NCI-H1694 (cell line): ENCODE measurements at places on chromosomes 7 and 10.
A peak's percentile ranks its signal among the peaks of the same experiment; 100 is the strongest.

GRCh38 chr10:4395731-4396130 is 430.3 kb upstream of the AKR1E2 start:
- DNase-seq, result no peak

DNA sequence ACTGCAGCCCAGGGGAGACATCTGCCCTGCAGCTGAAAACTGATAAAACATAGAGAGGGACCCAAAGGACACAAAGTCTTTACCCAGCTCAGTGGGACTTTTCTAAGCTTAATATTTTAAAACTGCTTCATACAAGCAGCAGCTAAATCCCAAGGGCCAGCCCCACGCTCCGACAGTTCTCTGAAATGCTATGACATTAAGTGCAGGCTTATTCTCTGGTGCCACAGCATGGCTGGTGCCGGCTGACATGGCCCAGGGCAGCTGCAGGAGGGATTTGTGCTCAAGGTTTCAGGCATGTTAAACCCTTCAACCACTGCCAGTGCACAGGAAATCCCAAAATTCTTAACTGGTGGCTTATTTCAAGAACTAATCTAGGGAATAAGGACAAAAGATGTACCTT is 170.9 kb downstream of the PARD3 start:
- DNase-seq, result no peak

DNA sequence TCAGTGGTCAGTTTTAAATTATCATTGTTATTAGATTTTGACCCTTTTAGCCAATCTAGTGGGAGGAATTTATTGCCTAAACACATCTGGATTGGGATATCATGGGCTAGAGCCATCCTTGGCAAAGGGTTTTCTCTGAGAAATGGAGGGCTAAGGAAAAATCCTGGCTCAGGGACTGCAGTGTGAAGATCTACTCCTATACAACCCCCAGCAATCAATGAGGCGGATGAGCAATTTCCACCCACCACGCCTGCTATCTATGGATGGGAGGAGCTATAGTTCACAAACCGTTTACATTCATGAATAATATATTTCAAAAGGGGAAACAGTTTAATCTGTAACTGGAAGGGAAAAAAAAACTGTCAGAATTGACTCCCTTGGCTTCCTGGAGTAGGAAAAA is 2.7 kb downstream of the CAV1 start:
- DNase-seq, result no peak

DNA sequence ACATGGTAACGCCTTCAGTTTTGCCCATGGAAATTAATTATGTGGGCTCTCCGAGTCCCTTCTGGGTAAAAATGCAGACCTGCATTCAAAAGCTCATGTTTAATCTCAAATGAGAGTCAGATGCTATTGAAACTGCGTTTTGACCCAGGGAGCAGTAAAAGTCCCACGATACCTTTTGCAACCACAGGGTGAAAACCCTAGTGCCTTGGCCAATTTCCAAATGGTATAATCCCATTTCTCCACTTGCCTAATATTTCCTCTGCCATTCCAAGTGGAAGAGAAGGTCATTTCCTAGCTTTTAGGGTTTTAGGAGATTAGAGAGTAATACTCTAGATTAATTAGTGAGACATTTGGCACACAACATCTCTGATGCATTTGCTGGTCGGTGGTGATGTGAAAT is 132.5 kb downstream of the NRP1 start:
- no peak for DNase-seq

GRCh38 chr10:50281210-50281966 is 30.1 kb upstream of the ASAH2 start:
- DNase-seq, result no peak

GRCh38 chr7:151683615-151684407 is 164.1 kb upstream of the RHEB start:
- DNase-seq, result no peak

GRCh38 chr10:63677001-63677400 is 155.8 kb downstream of the REEP3 start:
- DNase-seq, result no peak

DNA sequence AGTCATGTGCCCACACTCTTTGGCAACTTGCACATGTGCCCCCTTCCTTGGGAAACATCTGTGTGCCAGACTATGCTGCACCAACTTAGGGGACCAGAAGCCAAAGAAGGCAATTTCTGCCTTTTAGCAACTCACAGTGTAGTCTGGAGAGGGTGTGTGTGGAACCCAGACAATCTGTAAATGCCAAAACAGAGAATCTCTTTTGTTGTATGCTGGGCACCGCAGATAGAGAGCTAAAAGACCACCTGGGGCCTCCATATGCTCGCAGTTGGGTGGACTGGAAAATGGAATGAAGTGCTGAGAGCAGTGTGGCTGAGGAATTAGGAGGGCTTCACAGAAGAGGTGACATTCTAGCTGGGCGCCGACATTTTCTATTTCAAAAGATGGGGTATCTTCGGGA is 26.4 kb downstream of the UBTD1 start:
- no peak for DNase-seq

DNA sequence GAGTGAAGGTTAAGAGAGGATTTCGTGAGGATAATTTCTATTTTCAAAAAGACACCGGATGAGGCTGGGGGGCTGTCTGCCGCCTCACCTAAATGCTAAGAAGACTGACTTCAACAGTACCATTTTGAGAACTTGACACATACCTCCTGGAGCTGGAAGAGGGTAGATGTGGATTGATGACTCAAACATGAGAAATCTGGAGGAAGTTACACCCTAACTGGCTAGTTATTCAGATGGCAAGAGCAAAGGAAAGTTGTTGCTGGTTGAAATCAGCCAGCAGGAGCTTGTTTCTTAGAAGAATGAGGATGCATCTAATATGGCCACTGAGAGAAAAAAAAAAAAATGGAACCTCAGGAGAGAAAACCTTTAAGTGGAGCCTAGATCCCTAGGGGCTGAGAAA is 76.2 kb upstream of the KIAA1217 start:
- DNase-seq, result no peak

DNA sequence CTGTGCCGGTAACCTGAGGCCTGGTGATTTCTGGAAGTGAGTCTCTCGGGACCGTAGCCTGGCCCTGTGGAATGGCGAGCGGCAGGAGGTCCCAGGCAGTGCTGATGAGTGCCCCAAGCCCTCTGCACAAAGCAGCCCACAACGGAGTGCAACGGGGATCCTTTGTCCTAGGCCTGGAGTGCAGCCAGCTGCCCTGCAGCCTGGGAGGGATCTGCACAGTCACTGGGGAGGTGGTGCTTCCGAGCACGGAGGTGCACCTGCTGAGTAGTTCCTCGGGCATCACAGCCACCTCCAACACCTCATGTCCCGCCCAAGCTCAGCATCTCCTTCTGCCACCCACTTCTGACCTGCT is 162.8 kb upstream of the ZMIZ1 start:
- no peak for DNase-seq

DNA sequence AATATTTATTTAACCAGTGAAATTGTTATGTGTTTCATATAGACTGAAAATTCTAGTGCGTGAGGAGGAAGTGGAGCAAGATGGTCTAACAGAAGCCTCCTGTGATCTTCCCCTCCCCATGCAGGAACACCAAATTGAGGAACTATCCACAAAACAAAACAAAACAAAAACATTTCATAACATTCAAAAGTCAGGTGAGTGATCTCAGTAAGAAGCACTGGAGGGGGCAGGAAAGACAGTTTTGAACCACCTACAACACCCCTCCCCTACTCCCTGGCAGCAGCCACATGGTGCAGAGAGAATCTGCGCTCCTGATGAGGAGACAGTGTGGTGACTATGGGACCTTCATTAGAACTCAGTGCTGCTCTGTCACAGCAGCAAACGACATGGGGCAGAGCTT is 221.9 kb upstream of the SEMA3C start:
- no peak for DNase-seq

DNA sequence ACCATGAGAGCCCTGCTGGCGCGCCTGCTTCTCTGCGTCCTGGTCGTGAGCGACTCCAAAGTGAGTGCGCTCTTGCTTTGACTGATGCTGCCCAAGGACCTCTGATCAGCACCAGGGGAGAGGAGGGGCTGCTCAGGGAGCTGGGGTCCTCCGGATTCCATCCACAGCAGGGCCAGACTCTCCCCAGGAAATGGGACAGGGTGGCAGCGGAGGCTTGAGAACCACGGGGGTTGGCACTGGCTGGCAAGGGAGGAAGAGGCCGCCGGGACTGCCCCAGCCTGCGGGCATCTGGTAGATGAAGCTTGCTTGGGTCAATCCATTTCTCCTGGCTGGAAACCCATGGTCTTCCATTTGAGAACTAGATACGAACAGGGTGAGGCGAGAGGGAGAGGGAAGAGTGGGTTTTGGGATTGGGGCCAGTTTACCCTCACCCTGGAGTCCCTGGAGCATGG is 647 bp downstream of the PLAU start:
- no peak for DNase-seq

DNA sequence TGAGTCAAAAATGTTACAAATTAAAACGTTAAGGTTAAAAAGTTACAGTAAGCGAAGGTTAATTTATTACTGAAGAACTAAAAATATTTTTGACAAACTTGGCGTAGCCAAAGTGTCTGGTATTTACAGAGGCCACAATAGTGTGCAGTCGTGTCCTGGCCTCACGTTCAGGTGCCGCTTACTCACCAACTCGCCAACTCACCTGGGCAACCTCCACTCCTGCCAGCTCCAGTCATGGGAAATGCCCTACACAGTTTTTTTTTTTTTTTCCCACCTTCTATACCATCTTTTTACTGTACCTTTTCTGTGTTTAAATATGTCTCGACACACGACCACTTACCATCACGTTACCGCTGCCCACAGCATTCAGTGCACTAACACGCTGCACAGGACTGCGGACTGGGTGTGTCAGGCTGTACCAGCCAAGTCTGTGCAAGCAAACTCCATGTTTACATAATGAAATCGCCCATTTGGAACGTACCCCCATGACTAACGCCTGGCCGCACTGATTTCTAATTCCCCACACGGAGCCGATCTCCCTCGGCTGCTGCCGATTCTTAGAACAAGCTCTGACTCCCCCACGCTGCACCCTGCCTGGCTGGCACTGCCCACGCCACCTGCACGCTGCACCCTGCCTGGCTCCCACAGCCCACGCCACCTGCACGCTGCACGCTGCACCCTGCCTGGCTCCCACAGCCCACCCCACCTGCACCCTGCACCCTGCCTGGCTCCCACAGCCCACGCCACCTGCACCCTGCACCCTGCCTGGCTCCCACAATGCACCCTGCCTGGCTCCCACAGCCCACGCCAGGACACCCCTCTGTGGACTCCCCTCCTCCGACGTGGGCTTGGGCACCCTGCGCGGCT is 203.1 kb downstream of the ZMYND11 start:
- DNase-seq, result no peak

- DNase-seq, result no peak
Measured at GRCh38 chr10:6494936-6495592, 85.0 kb downstream of the PRKCQ start.

DNA sequence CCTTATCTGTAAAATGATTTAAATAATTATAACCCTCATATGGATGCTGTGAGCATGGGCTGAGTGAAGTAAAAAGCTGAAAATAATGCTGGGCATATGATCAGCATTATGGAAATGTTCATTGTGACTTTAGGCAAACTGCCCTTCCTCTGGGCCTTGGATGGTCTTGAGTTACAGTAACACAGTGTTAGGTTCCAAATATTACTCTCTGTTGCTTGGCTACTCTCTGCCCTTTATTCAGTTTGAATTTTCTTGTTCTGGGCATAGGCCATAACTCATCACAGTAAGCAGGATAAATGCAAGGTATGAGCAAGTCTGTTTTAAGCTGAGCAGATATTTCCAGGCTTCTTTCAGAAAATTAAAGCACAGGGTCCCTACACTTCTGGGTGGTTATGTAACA is 868.0 kb downstream of the KCNMA1 start:
- DNase-seq, result no peak

GRCh38 chr10:70551971-70552422 is 50.5 kb downstream of the PRF1 start:
- DNase-seq, result no peak

- DNase-seq, result no peak
Measured at GRCh38 chr10:49039409-49039808, 75.9 kb downstream of the VSTM4 start.

- no peak for DNase-seq
Measured at GRCh38 chr7:39504963-39505362, 61.2 kb upstream of the YAE1 start.

DNA sequence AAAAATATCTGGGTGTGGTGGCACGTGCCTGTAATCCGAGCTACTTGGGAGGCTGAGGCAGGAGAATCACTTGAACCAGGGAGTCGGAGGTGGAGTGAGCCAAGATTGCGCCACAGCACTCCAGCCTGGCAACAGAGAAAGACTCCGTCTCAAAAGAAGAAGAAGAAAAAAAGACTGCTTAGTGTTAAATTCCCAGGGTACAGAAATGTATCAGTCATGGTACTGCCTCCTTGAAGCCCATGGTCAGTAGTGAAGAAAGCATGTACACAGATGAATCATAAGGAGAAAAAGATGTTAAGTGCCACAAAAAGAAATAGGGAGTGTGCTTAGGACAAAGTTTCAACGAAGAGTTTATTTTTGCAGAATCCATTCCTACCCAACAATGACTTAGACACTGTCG is 62.5 kb upstream of the KMT2E start:
- DNase-seq, result no peak

GRCh38 chr10:45553155-45553554 is 119.4 kb downstream of the ZFAND4 start:
- no peak for DNase-seq

- DNase-seq, result no peak
Measured at GRCh38 chr10:230758-231157, 95.5 kb downstream of the ZMYND11 start.

DNA sequence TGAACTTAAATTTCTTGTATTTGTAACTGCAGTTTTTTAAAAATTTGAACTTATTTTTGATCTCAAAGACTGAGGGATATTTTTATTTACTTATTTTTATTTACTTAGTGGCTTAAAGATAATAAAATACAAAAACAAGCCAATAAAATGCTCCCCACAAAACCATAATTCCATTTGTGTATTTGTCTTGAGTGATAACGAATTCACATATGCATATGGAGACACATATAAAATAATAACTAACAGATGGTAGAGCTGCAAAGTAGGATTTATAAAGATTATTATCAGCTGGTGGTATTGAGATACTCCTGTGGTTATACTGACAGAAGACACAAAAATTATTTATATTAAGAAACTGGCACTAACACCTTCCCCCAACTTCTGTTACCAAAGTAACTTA is 90.2 kb upstream of the RPA3 start:
- no peak for DNase-seq

DNA sequence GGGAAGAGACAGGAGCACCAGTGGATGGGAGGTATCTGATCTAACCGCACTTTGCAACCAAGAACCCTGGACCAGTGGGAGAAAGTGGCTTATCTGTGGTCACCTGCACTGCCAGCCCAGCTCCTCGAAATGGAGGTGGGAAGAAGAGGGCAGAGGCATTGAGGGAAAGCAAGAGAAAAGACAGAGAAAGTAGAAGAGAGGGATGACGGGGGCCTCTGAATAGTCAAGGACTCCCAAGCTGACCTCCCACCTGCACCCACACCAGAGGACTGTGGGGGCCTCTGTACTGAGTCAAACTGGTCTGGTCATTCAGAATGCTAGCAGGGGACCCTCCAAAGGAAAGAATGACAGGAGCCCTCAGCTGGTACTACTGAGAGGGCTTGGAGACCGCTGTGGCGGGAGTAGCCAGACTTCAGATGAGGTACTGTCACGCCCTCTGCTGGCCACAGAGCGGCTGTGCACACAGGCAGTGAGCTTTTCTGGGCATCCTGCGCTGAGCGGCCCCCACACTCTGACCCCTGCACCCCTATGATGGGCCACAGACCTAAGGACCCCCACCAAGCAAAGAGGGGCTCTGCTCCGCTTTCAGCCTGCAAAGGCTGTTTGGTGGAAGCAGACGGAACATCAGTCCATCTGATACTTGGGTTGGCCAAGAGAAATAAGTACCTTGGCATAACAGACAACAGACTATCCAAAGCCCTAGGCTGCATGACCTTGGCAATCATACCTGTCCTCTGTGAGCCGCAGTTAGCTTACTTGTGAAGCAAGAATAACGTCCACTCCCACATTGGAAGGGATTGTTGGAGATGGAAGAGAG is 112.9 kb downstream of the COL13A1 start:
- peak; percentile 54 for DNase-seq
